ENCODE measurements at places on chromosomes 5 and 9.

GRCh38 chr9:99058964-99059921 is 45.7 kb upstream of the TGFBR1 start:
- no peak for DNase-seq

- DNase-seq, result peak; percentile 35
Measured at GRCh38 chr5:42991404-42992087, 48.6 kb downstream of the ANXA2R start.

DNA sequence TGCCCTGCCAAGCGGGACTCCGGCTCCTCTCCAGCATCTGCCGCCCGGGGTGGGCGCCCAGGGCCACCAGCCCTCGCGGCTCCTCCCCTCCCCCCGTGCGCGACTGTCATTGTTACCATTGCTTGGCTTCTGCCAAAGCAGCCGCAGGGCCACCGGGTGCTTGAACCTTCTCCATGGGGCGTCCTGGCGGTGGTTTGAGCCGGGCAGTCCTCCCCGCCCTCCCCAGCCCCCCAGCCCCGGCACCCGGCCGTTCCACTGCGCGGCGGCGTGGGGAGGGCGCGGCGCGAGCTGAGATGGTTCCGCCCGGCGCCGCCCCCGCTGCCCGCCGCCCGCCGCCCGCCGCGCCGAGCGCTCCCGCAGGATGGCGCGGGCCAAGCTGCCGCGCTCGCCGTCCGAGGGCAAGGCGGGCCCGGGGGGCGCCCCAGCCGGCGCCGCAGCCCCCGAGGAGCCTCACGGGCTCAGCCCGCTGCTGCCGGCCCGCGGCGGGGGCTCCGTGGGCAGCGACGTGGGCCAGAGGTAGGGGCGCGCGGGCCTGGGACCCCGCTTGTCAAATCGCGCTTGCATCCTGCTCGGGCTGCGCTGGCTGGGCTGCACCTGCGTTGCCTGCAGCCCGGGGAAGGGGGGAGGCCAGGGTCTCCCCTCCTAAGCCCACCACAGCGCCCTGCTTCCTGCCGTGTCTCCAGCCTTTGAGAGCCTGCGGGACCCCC is 34.4 kb downstream of the KCNT1 start:
- DNase-seq, result no peak

GRCh38 chr9:135941288-135941995 is 19.7 kb downstream of the UBAC1 start:
- no peak for DNase-seq

DNA sequence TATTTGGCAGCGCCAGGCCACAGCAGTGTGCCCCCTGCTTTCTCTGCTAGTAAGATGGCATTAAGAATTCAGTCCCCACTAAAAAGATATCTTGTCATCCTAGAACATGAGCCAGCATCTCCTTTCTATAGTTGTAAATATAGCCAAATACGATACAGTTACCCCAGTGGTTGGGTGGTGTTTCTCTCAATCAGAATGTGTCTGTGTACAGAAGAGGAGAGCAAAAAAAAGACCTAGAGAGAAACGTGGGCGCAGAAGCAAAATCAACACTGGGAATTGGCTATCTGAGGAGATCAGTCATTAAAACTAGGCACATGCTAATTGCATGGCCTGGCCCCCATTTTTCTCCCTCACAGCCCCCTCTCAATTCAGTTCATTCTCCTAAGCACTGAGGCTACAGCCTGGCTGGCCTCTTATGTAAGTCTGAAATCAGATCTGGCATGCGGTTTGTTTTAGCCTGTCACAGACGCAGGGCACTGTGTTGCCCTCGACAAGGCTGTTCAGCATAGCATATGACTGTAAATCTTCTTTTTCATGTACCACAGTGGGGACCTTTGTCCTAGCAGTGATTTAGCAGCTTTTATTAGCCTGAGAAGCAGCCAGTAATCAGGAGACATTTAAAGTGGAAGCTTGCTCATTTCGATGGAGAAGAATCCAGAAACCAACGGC is 57.8 kb downstream of the RORB start:
- DNase-seq, result no peak

DNA sequence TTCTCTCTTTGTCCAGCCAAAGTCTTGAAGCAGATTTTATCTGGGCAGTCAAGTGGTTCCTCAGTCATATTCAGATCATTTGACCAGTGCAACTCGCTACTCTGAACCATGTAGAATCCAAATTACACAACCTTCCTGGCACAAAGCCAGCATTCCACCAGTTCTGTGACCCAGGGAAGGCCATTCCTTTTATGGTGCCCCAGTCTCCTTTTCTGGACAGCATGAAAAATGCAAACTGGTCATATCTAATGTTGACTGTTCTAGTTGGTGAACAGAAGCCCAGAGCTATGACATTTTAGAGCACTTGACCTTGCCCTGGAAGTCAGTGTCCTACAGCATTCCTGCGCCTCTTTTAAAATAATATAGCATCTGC is 364.6 kb downstream of the BRINP1 start:
- DNase-seq, result no peak

DNA sequence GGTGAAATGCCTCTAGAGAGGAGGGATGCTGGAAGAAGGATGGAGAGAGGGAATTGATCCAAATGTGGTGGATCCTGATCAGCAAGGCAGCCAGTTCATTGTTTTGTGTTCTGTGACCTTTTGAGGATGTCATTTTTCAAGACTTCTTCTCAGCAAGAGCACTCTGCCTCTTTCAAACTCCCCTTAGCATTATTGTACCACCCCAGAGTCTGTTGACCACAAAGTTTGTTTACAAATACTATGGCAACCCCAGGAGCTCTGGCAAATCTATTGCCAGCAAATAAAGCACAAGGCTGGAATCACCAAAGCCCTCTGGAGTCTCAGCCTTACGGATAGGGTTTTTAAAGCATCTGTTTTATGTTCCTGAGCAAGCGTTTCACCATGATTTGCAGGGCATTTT is 76.2 kb upstream of the SLC1A3 start:
- DNase-seq, result no peak

GRCh38 chr5:151534350-151534749 is 56.8 kb downstream of the FAT2 start:
- no peak for DNase-seq

DNA sequence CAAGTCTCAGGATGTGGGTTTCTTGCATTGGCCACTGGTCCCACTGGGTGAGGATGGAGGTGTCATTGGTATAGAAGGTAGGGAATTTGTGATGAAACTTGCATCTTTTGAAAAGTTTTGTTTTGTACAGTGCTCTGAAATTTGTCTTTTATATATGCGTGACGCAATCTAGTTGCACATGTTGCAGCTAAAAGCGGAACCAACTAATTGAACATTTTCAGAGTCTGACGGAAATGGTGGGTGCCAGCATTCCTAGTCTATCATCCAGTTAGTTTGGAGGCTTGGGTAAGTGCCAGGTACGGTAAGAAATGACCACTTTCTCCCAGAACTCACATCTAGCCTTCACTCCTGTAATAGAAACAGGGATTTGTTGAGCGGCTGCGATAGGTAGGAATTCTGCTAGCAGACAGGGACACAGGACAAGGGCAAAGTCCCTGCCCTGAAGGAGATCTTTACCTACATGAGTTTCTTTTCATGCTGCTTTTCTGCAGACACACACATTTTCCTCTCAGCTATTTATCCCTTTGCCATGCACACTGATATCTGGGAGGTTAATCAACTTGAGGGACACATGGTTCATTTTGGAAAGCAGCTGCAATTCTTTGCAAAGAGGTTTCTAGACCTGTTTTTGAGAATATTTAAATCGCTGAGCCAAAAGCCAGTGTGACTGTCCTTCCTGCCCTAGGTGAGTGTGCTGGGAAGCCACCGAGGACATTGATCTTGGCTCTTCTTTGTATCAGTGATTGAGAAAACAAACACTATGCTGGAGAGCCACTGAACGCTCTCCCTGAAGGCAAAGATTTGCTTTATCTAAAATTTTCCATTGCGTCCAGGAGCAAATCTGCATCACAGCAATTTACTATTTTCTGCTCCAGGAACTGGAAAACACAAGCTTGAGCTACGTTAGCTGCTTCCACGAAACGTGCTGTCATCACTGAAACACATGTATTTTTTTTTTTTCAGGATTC is 89.7 kb downstream of the DAP start:
- DNase-seq, result no peak

DNA sequence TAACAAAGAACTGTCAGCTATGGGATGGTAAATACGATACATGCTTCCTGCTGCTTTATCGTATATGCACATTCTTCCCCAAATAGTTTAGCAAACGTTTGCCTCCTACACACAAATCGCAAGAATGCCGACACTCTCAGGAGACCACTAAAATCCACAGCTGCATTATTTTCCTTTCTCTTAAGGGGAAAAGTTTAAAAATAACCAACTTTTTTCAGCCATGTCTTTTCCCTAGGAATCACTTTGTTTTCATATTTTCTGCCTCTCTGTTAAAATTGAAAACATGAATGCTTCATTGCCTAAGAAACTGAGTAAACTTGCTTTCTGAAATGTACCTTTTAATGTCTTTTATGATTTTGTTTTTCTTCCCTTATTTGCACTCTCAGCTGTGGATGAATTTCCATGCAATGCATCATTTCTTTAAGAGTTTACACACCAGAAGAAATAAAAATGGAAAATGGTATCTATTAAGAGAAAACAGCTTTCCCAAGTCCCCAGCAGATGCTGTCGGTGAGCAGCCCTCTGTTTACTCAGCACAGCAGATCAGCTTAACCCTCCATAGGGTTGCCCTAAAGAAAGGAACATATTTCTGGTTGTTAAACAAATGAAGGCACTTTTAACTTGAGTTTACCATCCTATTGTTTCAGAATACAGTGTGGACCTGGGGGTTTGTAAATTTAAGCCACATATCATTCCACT is 66.2 kb downstream of the IZUMO3 start:
- DNase-seq, result no peak

DNA sequence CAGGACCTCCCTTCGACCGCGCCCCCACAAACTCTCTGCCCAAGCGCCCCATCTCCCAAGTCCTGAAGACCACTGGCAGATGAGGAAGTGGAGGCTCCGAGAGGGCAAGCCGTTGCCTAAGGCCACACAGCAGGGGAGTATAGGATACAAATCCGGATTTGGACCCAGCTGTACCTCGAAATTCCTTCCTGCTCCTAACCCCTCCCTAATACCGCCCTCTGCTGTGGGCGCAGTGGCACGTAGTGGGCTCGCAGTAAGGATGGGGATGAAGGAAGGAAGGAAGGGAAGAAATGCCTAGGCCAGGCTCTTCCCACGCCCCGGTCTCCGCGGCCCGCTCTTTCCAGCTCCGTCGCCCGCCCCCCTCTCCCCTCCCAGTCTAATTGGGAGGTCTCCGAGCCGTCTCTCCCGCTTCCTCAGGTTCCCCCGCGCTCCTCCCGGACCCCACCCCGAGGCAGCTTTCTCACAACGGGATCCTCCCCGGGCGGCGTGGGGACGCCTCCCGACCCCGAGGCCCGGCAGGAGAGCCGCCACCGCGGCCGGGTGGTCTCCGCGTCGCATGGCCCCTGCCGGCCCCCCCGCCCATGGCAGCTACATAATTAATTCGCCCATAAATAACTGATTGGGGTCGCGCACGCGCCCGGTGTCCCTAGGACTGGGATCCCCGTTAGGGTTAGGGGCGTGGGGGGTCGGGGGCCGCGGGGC is 138.9 kb downstream of the C9orf50 start:
- no peak for DNase-seq

GRCh38 chr9:126631254-126631653 is 17.5 kb downstream of the LMX1B start:
- no peak for DNase-seq

DNA sequence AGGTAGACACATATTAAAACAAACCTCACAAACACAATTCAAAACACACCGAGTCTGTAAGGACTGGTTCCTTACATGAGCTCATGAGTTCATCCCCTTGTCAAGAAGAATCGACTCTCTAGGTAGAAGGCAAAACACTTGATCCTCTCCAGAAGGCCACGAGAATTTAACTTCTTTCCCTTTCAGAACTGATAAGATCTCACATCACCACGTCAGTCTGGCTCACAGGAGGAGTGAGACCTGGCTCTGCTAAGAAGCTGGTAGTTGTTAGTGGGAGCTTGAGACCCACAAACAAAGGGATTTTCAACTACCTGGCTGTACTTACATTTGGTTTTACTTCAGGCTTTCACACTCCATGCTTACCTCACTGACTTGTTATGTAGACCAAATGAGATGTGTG is 459.2 kb downstream of the ARHGEF28 start:
- DNase-seq, result no peak

DNA sequence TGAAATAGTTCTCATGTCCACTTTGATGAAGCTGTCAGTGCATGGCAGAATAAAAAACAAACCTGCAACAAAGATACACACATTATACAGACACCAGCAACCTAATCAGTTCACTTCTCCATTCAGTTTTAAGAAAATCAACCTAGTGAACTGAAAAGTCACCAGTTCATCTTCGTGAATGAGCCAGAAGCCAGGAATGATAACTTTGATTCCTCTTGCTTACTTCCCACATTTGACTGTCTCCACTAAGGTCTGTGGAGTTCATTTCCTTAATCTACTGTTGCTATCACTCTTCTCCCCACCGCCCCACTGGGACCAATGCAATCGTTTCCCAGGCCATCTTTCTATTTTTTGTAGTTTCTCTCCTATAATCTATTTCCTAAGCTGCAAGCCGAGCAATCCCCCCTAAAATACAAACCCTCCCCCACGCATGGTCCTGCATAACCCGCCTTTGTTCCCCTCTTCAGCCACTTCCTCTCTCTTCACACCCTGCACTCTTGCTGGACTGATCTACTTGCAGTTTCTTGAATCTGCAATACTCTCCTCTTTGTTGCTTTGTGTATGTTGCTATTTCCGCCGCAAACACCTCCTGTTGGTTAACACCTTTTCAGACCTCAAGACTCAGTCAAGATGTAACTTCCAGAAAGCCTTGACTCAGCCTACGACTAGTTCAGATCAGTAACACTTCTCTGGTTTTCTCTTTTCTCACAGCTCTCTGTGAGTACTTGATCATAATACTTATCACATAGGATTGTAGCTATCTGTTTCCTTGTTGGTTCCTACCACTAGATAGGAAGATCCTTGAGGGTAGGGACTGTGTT is 16.6 kb downstream of the STOM start:
- peak; percentile 71 for DNase-seq

DNA sequence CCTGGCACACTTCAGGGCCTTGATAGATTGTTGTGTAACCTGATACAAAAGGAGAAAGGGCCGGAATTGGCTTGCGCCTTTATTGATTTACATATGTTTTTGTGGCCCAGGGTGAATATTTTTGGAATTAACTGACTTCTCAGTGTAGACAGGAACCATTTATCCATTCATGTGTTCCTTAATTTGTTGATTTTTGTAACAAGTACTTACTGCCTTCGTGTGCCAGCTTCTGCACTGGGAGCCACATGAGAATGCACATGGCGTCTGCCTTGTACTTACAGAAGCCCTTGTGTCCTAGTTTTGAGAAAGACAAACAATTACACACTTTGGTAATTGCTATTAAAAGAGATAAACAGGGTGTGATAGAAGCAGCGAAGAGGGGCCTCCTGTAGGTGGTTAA is 26.4 kb downstream of the EHMT1 start:
- DNase-seq, result no peak

DNA sequence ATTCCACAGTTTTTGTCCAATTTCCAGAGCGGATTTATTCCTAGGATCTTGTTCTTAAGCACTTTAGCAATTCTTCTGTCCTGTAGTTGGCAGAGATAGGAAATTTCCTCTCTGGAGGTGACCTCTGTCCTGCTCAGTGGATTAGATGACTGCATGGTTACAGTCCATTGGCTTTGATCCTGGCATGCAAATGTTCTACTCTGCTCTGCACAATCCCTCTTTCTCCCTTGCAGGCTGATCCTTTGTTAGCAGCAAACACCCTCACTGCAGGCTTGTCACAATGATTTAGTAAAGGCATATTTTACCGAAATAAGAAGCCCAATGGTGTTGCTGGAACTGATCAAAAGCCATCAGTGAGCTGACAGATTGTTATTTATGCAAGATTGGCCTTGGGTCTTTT is 243.8 kb downstream of the COX7C start:
- DNase-seq, result no peak
